CD4-positive, alpha-beta T cell treated with Interleukin-2 at 100 ng/mL for 4 hours (primary cell): ENCODE measurements at places on chromosomes 6 and 20.

DNA sequence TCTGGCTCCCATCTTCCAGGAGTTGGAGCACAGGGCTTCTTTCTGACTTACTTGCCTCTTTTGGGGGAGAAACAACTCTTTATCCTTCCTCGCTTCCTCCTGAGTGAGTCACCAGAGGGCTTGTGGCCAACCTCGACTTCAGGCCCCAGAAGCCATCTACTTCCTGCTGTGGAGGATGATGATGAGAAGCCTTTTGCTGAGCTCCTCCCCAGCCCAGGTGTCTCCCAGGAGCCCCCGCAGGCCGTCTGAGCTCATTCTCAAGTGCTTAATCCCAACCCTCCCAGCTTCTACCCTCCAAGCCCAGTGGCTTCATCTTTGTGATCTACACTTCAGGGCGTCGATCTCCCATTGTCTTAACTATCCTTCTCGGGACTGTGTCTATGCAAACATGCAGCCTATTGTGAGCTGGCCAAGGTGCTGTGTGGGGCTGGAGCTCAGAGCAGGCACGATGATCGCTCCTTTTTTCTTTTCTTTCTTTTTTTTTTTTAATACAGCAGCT, 27.9 kb downstream of the SDCBP2 start:
- DNase-seq: peak; percentile 57

DNA sequence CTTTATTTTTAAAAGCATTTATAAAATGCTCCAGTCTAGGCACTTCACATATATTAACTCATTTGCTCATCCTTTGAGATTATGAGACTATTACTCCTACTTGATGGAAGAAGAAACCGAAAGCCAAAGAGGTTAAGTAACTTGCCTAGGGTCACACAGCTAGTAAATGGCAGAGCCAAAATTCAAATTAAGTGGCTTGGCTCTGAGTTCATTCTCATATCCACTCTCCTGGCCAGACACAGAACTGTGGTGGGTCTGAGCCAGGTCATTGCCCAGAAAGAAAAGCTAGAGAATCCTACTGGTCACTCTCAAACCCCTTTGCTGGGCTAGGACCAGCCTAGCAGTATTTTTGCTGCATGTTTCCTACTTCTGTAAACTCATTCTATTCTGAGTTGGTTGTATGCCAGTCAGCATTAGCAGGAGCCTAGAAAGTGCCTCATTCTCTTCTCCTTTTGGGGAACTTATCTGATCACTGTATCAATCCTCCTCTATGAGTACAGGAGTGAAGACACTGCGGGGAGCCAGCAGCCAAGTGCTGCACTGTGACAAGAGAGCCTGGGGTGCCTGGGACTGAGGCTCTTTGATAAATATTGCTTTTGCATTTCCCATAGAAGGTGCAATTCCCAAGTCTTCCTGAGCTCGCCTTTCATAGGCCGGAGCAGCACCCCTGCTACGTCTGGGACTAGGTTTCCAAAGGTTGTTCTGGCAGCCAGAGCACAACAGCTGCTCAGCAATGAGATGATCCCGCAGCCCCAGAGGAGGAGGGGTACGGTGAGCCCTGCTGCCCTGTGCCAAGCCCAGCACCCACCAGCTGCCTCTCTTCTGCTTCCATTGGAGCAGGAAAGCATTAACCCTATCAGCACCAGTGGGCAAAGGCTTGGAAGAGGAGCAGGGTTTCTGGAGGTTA, 728.3 kb downstream of the MAFB start:
- DNase-seq: no peak

GRCh38 chr6:63817492-63818050, 182.0 kb downstream of the PHF3 start:
- DNase-seq: no peak

DNA sequence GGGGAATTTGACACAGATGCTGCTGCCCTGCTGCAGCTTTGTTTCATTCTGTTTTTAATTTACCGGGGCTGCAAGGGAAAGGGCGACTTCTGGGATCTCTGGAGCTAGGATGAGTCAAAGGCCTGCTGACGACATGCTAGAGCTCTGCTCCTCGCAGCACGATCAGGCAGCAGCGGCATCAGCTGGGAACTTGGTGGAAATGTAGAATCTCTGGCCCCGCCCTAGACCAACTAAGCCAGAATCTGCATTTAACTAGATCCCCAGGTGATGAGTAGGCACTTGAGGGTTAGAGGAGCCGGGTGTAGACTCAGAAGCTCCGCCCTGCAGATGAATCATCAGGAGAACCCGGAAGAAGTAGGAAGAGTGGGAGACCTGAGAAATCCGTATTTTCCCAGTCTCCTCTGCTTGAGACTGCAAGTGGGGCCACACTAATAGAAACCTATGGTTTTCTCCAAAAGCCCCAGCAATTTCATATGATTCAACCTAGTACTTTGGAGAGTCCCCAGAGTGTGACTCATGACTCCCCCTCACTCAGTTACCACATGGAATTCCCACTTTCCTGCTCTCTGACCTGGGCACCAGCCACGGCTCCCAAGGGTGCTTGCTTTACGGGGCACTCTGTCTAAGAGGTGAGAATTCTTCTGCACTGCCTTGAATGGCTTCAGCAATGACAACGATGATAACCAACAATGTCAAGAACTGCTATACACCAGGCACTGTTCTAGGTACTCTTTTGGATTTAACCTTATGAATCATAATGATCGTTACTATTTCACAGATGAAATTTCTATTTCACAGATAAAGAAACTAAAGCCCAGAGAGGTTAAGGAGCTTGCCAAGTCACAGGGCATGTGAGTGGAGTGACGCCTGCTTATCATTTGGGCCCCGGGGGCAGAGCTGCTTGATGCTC, 18.1 kb downstream of the TUBB2B start:
- peak; percentile 38 for DNase-seq

DNA sequence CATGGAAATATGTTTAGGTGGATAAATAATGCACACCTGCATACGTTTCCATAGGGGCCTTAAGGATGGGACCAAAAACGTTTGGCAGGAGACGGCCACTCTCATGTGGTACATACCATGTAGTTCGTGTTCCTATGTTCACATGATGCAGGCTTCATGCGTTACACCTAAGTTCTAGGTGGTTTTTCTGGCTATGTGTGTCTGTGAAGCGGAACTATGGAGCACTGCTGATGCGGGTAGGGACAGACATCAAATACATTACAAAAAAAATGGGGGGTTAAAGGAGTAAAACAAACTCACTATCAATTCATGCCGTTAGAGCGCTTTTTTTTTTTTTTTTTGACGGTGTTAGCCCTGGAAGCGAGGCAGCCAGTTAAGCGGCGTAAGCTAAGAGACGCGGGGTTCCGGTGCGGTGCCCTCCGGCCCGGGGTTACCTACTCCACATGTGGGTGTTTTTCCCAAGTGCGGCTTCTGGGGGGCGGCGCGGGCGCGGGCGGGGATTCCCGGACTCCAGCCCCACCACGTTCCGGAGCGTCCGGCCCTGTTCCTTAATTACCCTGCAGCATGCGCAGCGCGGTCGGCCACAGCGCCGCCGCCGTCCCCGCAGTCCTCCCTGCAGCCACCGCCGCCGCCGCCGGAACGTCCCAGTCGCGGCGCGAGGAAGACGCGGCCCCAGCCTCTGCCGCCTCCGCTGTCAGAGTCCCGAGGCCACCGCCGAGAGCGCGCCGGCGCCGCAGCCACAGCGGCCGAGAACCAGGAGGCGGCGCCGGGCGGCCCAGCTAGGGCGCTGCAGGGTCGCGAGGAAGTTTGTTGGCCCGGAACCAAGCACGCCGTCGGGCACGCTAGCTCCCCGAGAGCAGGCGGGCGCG, 648 bp downstream of the COL19A1 start:
- peak; percentile 52 for DNase-seq

DNA sequence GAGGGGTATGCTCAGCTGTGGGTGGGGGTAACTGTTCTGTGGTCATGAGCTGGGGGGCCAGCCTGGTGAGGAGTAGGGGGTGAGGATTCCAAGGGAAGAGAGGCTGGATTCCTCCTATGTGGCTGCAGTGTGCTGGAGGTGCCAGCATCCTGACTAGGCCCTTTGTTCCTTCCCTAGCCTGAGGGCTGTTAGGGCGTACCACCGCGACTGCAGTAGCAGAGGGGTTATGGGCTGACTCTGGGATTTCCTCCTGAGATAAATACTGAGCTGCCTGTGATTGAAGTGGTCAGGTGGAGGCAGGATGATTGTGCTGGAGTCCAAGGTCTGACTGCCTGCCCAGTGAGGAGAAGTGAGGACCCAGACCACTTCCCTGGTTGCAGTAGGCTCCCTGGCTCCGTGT, 205.3 kb downstream of the ADGRG6 start:
- no peak for DNase-seq

DNA sequence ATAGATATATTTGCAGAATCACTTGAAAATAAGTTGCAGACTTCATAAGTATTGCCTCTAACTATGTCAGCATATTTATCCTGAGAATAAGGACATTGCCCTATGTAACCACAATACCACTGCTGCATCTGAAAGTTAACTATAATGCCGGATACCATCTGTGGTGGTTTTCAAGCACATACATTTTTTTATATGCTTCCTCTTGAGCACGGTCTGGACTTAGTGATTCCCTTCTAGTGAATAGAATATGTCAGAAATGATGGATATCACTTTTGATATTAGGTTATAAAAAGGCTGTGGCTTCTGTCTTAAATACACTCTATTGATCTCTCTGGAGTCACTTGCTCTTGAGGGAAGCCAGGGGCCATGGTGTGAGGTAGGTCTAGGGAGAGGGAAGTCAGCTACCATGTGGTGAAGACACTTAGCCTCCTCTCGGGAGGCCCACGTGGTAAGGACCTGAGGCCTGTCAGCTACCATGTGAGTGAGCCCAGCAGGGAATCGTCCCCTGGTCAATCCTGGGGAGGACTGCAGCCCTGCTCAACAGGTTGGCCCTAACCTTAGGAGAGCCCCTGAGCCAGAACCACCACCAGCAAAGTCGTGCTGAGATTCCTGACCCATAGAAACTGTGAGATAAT, 57.5 kb downstream of the CCDC170 start:
- no peak for DNase-seq

DNA sequence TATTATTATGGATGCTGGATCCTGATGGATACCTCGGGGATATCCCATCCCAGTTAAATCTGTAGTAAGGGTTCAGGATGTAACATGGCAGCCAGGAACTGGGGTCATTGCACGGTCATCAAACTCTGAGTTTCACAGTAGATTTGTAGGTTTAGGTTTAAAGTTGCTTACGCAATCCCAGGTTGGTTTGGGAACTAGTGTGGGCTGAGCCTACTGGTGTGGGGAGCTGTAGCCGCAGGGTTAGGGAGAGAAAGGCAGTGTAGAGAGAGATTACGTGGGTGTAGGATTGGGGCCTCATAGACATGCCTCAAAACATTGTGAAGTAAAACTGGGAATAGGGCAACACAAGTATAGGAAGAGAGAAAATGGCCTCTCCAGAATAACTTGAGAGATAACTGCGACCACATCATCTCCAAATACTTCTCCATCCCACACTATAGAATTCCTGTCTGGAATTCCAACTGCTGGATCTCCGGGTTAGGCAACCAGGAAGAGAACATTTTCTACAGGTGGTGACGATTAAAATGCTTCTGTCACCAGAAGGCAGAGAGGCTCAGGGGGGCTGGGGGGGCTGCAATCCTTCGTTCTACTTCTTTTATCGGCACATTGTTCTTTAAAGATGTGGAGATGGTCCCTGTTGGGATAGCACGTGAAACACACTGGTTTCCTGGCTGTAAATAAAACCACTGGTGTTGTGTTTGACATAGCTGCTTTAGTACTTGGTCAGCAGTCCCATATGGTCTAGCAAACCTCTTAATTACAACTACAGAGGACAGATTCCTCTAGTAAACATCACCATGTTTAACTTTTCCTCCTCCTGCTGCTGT, 44.9 kb upstream of the TMEM170B start:
- no peak for DNase-seq

- DNase-seq: peak; percentile 14
Observed at GRCh38 chr20:59042151-59042795, at the start of gene PRELID3B. TSS of gene PRELID3B (minus strand) at chr20:59042786. CDS start at chr20:59042730, 56 bp downstream.

DNA sequence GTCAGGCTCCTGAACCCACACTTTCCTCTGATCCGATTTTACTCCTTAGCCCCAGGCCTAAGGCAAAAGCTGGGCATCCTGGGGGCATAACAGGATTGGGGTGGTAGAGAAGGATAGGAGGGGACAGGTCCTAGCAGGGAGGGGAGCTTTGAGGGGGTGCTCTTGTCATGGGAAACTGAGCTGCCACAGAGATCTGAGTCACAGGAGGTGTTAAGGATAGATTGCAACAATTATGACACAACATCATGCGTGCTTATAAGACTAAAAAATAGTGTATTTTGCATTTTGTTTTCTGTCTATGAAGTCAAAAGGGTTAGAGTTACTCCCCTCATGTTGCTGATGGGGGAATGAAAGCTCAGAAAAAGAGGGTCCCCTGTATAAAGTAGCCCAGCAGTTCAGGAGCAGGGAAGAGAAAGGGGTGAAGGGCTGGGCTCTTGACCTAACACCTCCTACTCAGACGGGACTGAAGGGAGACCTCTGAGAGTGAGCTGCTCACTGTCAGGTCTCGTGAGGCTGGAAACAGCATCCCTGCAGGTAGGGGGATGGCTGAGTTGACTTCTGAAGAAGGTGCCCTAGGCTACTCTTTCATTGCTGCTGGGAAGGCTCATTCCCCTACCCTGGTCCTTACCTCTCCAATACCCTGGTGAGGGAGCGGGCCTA, 2.0 kb downstream of the GLP1R start:
- DNase-seq: no peak

DNA sequence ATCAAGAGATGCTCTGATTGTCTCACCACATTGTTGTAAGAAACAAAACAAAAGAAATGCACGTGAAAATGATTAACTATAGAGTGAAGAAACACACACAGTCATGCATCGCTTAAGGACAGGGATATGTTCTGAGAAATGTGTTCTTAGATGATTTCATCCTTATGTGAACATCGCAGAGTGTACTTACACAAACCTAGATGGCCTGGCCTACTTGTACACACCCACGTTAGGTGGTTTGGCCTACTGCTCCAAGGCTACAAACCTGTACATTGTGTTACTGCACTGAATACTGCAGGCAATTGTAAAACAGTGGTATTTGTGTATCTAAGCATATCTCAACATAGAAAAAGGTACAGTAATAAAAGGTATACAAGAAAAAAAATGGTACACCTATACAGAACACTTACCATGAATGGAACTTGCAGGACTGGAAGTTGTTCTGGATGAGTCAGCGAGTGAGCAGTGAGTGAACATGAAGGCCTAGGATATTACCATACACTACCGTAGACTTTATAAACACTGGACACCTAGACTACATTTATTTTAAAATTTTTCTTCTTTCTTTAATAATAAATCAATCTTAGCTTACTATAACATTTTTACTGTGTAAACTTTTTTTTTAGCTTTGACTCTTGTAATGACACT, 48.6 kb downstream of the FKBP5 start:
- DNase-seq: no peak
